Endothelial cell of umbilical vein (primary cell): ENCODE measurements at places on chromosomes 11 and 22. TPM values are rescaled to one million over a fixed set of nuclear protein-coding genes. Genes with fewer than 3 reads are reported as not detected.

The TSGA10IP gene
- not detected in 2 replicates for total RNA-seq

DNA sequence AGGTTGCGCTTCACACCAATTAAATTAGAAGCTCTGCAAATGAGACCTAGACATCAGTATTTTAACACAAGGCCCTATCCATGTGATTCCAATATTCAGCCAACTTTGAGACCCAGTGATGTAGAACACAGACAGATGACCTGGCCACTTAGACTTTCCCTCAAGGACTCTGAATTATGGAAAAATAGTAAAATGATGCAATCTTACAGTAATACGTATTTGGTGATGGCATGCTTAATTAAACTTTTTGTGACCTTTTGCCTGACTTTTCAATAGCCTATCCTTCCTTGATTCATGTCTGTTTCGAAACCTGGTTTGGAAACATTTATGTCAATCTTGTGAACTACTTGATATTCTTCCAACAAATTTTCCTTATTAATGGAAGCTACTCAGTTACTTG lies 521.2 kb downstream of the KCNA4 start:
- H3K4me3 ChIP-seq, result no peak overlapping the region
- no peaks in the 10 kb centered on the region for H3K36me3 ChIP-seq

DNA sequence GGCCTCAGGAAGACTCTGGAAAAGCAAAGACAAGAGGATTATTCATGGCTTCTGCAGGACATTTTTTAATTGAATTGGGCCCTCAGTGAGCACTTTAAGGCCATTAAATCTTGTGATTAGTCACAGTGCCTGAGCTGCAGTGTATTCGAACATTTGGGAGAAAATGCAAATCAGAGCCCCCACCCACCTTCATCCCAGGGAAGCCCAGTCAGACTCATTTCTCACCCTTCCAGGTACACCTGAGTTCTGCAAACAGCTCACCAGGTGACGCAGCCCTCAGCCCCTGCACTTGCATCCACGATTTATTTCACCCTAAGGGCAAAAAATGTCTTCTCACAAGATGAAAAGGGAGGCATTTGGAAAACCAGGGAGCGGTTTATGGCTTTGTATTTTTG lies 128.7 kb downstream of the MPPED1 start:
- H3K4me3 ChIP-seq, result no peak overlapping the region
- H3K27ac ChIP-seq, result no peak overlapping the region
- DNase-seq, result no peak

DNA sequence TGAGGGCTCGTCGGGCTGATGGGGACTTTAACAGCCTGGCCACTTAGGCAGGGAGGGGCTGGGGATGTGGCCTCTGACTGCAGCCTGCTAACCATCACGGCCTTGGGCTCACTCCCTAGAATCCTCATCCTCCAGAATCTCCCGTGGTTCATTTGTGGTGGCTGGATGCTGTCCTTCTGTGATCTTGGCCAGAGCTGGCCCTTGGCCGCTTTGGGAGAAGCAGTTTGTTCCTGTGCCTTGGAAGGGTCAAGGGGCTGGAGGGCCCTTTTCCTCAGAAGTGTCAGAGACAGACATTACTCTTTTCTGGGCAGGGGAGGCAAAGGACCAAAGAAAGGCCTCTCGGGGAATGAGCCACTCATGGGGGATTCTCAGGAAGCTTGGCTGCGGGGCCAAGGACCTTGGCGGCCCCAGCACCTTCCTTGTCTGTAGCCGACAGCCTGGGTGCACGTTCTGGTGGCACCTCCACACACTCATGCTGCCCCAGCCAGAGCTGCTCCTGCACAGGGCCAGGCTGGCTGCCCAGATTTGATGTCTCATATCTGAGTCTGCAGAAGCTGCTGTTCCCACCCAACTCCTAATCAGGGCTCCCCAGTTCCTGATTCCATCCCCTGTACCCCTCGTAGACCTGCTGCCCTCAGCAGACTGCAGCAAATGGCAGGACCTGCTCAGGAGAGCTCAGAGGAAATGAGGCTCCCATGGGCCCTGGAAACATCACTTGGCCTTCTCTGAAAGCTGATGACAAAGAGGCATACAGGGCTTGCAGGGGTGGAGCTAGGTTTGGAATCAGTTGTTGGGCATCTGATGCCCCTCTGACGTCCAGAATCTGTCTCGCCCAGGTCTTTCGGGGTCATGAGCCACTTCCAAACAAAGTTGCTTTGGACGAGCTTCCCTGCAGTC lies 107.7 kb downstream of the CTTN start:
- no peak overlapping the region for H3K27ac ChIP-seq
- no peaks in the 10 kb centered on the region for H3K4me1 ChIP-seq
- no peaks in the 10 kb centered on the region for H3K36me3 ChIP-seq
- H3K4me3 ChIP-seq, result no peak overlapping the region

- no peak overlapping the region for H3K27ac ChIP-seq
- no peaks in the 10 kb centered on the region for H3K4me1 ChIP-seq
- H3K4me3 ChIP-seq, result no peak overlapping the region
- peaks cover 13% of the 10 kb centered on the region for H3K36me3 ChIP-seq
Measured at GRCh38 chr22:27997538-27997937, 78.5 kb upstream of the PITPNB start.

The NCR3LG1 gene
- total RNA-seq, result 8.1 and 8.7 TPM in 2 replicates

The OR8U1 gene
- not detected in 2 replicates for total RNA-seq

The TRIM49 gene
- not detected in 2 replicates for total RNA-seq

The RAB39A gene
- not detected in 2 replicates for total RNA-seq

The SPDYC gene
- total RNA-seq, result not detected in 2 replicates
